Fibroblast of lung (primary cell): ENCODE measurements at places on chromosomes 2 and 18. TPM values are rescaled to one million over a fixed set of nuclear protein-coding genes. Genes with fewer than 3 reads are reported as not detected.

GRCh38 chr2:175688243-175688642 lies 313.8 kb downstream of the LNPK start:
- DNase-seq = no peak

The MYCN gene
- not detected in 2 replicates for total RNA-seq

GRCh38 chr2:241751152-241751551 lies 16.7 kb downstream of the D2HGDH start:
- DNase-seq = no peak

DNA sequence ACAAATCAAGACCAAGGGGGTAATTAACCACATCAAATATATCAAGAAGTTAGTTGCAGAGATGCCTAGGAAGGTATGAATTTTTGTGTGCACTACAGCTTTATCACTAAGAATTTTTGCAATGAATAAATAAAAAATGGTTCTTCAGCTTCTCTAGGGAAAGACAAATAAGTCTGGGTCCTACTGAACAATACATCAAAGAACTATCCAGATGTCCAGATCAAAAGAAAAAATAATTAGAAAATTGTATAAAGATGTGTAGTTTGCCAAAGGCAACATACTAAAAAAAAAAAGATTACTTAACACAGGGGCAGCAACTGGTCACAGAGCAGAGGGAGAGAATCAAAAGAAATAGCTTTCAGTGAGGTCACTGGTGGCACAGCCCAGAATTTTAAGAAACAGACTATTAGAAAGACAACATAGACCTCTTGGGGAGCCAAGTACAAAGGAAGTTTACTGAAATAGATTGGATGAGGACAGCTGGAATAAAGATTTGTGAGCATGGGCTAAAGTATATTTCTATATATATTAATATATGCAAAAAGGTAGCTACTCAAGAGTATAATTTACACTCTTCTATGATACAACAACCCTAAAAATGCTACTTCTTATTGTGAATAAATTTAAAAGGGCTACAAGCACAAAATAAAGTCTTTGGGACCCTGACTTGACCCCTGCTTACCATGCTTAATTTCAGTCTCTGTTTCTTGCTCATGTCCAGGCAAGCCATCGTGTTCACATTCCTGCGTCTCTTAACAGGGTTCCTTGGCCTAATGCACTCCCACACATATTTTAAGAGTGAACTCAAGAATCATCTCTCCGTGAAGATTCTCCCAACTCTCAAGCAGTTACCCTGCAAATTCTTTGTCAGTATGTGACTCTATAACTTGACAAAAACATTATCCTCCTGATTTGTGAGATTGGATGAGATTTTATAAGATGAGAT lies 99.0 kb upstream of the GRB14 start:
- no peak for DNase-seq

The SLC9A4 gene
- total RNA-seq = not detected in 2 replicates
